AG09309 (cell line): ENCODE measurements at places on chromosomes 3 and 15.

DNA sequence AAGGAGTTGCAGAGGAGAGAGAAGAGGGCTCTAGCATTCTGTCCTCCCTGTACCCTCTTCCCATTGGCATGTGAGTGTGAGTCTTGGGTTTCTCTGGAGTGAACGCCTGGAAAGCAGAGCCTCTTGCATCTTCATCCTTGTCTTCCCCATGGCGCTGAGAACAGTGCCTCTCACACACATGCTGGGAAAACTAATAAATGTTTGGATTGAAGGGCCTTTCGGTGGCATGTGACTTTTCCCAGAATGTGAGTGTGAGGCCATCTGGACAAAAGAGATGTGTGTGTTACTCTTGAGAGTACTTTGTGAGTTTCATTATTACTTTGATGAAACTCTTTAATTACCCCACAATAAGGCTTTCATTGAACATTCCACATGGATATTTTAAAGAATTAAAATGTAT lies 122.3 kb downstream of the MITF start:
- no peak for DNase-seq

- no peak for DNase-seq
These were observed 83.7 kb upstream of the NEDD4 start for GRCh38 chr15:56077081-56077480.

DNA sequence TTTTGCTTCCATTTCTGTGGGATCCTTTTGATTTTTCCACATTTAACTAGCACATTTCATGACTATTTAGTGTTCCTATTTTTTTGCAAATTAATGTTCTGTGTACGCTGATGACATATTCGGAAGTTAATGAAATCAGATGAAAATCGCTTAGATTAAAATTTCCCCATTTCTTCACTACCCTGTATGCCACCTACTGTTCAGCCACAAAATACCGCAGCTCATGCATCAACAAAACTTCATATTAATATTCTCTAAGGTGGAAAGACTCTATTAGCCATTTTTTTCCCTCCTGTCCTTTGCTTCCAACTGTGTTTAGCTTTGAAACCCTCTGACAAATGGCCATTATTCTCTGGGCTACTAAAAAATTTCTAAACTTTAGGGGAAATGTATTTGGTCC lies 300.6 kb downstream of the MECOM start:
- DNase-seq = no peak

GRCh38 chr3:188157971-188158370 lies 4.0 kb downstream of the LPP start:
- DNase-seq = no peak

- no peak for DNase-seq
These were observed 70.4 kb downstream of the SSUH2 start for GRCh38 chr3:8574040-8574669.

DNA sequence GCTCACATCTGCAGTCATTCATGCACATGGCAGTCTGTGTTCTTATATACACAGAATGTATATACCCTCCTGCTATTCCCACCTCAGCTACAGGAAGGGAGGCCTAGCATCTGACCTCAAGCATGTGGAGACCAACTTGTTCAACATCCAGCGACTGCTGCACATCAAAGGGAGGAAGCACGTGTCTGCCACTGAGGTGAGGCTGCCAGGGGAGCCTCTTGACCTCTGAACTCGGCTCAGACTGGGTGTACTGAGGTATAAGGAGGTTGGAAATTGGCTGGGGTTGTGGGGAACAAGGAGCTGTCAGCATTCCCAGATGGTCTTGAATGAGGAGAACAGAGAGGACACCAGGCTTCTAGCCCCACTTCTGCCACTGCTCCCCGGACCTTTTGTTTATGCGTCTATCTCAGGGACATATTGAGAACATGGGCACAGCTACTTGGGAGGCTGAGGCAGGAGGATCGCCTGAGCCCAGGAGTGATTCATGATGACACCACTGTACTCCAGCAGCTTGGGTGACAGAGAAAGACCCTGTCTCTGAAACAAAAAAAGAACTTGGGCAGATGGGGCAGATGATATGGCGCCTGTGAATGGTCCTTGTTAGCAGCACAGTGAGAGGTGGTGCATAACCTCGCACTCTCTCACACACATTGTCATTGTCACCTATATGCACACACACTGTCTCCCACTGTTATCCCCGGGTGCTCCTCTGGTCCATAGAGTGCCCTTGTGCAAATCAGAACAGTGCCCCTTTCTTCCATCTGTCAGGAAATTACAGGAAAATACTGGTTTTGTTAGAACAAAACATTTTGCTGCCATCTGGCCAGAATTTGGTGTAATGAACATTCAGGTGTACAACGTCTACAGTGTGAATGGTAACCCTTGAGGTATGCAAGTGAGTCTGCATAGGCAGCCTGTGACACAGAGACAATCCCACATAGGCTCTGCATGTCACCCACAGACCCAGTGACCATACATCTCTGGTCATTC lies 5.4 kb downstream of the VILL start:
- no peak for DNase-seq
